ENCODE measurements at places on chromosomes 3 and 15.

GRCh38 chr15:31361764-31362515, 35.3 kb downstream of the KLF13 start:
- peak; percentile 20 for DNase-seq

- no peak for DNase-seq
Measured at GRCh38 chr3:10521772-10522441, 16.5 kb upstream of the ATP2B2 start.

GRCh38 chr3:137081711-137082110, 123.9 kb downstream of the IL20RB start:
- no peak for DNase-seq

DNA sequence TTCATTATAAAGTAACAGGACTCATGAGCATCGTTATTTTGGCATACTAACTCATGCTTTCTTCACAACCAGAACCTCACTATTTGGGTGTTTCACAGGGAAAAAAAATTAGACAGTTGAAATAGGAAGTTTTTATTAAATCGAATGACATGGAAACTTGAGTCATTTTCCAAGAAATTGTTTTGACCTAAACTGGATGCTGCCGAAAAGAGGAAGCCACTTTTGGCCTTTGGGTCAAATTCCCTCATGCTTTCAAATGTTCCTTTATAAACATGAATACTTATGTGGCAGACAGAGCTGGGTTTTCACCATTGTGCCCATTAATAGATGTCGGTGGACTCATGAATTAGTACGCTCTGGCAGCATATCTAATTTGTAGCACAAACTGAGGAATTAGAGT, 224.9 kb downstream of the MCTP2 start:
- no peak for DNase-seq

DNA sequence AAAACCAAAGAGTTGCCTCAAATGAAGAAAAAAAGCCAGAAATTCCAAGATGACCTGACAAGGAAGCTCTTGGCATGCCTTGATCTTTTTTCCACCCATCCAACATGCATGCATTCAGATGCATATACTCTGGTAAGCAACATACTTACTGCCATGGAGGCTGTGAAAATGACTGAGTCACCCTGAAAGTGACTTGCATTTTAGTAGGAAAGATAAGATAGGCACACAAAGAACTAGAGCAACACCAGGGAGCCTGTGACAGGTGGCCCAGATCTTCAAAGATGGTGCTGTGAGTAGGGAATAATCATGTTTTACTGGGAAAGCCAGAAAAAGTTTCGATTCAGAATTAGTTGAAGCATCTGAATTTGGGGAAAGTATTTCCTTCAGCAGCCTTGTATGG, 185.1 kb upstream of the SLCO3A1 start:
- DNase-seq: no peak

GRCh38 chr15:55555089-55555488, 33.1 kb downstream of the PYGO1 start:
- DNase-seq: no peak

- no peak for DNase-seq
Measured at GRCh38 chr3:8256441-8257071, 245.1 kb upstream of the LMCD1 start.

DNA sequence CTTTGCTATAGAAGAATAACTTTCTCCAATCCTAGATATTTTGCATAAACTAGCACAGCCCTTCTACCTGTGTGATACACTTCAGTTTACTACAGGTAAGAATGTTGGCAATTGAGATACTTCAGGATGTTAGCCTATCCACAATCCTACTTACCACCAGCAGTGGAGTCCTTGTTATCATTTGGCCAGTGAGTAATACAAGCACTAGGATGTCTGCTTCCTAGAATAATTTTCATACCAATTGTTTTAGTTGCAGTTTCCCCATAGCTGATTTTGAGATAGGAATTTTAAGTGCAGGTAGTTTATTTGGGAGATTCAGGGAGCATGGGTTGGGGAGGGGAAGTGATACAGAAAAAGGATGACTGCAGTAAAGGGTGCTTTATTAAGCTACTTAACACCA, 147.2 kb downstream of the EPHA6 start:
- DNase-seq: no peak

DNA sequence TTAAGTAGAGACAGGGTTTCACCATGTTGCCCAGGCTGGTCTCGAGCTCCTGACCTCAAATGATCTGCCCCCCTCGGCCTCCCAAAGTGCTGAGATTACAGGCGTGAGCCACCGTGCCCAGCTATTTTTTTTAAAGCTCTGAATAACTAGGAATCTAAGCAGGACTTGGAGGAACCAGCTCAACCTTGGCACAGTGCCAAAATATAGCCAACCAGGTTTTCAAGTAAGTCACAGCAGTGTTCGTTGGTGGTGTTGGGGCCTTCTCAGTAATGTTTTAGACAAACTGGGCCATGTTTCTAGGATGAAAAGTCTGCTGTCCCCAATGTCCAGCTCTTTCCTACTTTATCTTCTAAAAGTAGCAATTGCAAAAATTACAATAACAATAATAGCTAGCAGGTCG, 6.4 kb upstream of the ADAM10 start:
- peak; percentile 35 for DNase-seq

GRCh38 chr15:99508311-99508645, 57.5 kb upstream of the MEF2A start:
- DNase-seq: no peak

DNA sequence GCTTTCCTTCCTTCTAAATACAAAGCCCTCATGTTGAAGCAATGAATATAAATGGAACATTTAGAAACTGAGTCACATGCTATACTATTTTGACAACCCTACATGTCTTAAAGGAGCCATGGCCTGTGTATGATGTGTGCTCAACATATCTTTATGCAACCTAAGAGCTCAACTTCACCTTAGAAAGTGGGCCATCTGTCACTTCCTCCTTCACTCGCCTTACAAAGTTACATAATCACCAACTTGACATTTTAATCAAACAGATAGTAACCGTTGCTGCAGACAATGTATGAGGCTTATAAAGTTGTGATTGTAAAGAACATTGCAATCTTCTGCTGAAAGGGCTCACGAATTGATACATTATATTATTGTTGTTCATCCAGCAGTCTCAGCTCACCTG, 163.6 kb downstream of the SERPINI1 start:
- DNase-seq: no peak

DNA sequence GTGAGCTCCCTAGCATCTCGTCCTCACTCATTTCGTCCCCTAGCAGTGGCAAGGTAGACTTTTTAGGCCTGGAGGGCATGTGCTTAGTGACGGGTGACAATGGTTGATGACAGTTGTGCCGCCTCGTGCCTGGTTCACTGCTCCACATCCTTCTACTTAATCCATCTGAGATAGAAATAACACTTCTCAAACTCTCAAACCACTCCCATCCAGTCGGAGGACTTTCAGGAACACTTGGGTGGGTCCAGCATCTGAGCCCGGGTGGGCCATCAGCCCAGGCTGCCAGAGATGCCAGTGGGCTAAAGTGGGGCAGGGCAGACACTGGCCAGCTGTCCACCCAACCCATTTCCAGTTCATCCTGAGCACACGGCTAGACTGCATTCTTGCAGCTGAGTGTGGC, 79.7 kb upstream of the SMAD3 start:
- DNase-seq: no peak

GRCh38 chr3:188534633-188535032, 380.7 kb downstream of the LPP start:
- no peak for DNase-seq

All from hematopoietic multipotent progenitor cell treated with erythropoietin and hydrocortisone succinate and interleukin-3 and kit ligand, for 15 days (in vitro differentiated cells).